ENCODE measurements at places on chromosomes 2 and 18.

DNA sequence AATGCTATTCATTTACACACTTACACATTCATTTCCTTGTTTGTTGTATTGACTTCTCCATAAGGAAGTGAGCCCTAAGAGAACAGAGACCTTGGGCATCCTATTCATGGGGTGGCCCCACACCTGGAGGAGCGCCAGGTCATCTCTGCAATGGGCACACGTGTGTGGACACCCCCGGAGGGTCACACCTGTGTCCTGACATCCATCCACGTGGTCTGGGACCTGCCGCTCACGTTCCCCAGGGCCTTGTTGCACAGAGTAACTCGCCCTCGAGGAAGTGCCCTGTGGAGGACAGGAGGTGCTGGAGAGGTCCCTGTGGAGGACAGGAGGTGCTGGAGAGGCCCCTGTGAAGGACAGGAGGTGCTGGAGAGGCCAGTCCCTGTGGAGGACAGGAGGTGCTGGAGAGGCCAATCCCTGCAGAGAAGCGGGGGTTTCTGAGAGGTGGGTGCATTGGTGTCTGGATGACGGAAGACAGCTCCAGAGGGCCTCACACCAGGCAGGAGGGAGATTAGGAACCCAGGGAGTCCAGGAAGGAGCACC, 73.2 kb upstream of the GPC1 start:
- no peak for DNase-seq

- DNase-seq, result no peak
Measured at GRCh38 chr2:211157211-211157610, 600.8 kb downstream of the CPS1 start.

GRCh38 chr2:226905718-226906117, 69.9 kb downstream of the RHBDD1 start:
- DNase-seq, result no peak

DNA sequence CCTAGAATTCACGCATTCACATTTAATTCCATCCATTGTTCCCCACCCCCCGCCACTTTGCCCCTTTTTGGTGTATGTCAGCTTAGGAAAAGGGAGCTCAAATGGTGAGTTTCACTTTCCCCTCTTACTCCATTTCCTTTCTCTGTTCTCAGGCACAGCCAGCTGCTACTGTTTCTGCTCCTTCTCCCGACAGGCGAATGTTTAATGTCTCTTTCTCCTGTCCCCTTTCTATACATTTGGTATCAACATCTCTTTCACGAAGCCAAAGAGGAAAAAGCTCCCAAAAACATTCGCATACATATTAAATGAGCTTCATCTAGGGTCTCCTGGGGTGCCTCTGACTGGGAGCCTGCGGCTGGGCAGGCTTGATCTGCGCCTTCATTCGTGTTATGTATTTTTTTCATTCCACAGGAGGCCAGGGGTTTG, 124.2 kb upstream of the SATB2 start:
- no peak for DNase-seq

- no peak for DNase-seq
Measured at GRCh38 chr2:151808258-151809072, 19.8 kb downstream of the ARL5A start.

GRCh38 chr18:670522-670921, 13.1 kb downstream of the TYMS start:
- no peak for DNase-seq

- no peak for DNase-seq
Measured at GRCh38 chr2:168427451-168427850, 28.6 kb upstream of the CERS6 start.

GRCh38 chr2:28419443-28420270, 27.0 kb downstream of the FOSL2 start:
- no peak for DNase-seq

- no peak for DNase-seq
Measured at GRCh38 chr2:136114382-136114781, 3.6 kb downstream of the CXCR4 start.
